ENCODE measurements at places on chromosomes 5 and 9.

GRCh38 chr9:72814083-72814597 is 138.7 kb downstream of the ALDH1A1 start:
- no peak for DNase-seq

DNA sequence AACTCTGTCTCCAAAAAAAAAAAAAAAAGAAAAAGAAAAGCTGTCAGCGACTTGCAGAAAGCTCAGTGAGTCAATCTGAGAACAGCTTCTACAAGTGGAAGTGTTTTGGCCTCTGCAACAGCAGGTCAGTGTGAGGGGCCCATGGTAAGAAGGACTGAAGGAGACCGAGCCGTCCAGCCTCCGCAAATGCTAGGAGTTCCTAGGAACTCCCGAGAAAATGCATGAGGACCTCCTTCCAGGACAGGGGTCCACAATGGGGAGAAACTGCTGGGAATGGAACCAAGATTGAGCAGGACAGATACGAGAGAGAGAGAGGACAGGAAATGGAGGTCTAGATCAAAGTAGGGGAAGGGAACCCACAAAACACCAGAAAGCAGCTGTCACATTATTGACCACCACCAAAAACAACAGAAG is 180.5 kb downstream of the CRB2 start:
- no peak for DNase-seq

- no peak for DNase-seq
Observed at GRCh38 chr9:7921545-7922197, 122.1 kb upstream of the DMAC1 start.

DNA sequence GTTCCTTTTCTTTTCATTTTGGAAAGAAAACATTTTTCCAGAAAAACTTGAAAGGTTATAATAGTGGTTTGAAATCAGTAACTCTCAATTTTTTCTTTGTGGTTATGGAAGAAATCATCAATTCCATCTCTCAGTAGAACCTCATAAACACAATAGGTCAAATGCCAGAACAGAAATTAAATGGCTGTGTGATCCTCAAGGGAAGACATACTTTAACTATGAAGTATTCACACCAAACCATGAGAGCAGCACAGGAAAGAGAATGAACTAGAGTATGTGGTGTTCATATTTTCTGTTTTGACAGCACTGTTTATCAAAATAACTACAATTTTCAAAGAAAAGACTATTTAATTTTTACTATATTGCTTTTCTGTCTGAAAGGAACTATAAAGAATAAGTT is 29.7 kb upstream of the EFNA5 start:
- DNase-seq, result no peak

DNA sequence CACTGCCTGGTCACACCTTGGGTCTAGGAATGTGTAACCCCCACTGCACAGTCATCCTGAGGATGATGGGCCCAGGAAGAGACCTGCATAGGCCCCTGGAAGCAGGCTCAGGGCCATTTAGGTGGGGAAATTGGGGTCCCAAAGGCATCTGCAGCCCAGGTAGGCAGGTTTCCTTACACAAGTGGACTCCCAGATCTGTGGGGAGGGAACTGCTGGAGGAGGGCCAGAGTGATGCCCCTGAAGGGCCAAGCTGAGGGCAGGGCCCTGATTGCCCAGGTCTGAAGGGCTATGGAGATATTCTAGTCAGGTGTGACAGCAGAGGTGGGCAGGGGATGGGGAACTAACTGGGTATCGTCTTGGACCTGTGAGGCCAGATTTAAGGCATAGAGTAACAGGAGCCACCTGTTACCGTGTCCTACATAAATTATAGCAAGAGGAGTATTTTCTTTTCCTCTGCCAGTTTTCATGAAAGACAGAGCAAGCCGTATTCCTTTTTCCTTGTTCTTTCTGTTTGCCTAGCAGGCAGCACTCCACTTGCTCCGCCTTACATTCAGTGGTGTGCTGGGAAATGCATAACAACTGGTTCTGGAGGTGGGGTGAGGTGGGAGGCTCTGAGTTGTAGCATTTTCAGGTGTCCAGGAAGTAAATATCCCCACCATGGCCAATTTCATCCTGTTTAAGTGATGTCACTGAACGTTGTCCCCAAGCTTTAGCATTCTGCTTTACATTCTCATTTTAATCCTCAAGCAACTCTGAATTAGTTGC is 41.3 kb downstream of the PPARGC1B start:
- DNase-seq, result no peak
